IMR-90 (cell line): ENCODE measurements at places on chromosomes 11 and 22.
A peak's percentile ranks its signal among the peaks of the same experiment; 100 is the strongest.

DNA sequence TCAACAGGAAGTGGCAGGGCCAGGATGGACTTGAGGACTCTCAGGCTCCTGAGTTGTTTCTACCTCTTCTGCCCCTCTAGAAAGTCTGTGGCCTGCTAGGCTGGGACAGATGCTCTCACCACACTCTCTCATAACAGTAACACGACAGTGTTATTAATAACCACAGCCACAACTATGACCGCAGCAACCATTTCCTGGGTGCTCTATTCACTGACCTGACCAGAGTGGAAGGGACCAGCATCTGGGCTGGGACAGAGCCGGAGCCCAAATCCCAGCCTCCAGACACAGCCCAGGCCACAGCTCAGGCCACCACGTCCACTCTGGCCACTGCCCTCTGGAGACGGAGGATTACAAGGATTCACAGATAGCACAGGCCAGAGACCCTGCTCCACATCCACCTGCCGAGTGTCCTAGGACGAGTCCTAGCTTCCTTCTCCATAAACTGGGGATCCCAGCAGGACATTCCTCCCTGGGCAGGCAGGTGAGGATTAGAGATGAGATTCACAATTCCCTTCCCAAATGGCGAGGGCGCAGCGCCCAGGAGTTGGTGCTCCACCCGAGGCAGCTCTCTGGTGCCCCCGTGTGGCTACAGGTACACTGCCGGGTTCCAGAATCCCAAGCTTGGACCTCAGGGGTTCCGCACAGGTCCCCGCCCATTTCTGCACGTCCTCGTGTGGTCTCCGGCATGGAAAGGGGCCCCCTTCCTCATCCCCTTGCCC, 7.1 kb downstream of the PNPLA5 start:
- DNase-seq = peak; percentile 31

DNA sequence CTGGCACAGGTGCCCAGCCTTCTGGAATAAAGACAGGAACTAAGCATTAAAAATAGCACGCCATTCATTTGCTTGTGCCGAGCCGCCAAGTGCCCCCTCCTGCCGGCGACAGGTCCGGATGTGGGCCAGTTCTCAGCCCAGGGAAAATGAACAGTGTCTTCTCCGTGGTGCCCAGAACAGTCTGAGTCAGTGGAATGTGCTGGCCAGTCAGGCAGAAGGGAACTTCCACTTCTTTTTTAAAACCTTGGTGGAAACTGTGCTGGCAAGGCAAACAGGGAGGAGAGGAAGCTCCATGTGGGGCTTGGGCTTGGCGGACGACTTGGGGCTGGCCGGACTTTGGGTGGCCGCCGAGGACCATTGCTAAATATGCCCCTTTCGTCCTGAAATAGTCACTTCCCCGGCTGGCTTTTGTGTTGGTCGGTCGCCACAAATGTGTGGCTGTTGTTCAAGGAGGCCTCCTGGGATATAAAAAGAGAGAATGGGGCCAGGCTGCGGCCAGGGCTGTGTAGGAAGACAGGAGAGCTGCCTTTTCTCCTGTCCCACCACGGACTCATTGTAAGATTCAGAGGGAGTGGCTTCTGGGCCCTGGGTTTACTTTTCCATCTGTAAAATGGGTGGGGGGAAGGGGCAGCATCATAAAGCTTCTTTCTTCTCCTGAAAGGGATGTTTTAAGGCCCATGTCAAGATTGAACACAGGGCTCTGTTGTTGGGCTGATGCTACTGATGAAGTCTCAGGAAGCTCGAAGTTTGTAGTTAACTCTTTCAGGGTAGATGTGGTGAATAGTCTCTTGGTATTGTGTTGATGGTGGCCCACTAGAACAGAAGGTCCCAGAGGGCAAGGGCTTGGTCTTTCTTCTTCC, 101.0 kb downstream of the PTPRJ start:
- DNase-seq = peak; percentile 59

GRCh38 chr11:112255067-112255720, 5.5 kb downstream of the PLET1 start:
- DNase-seq = peak; percentile 88

GRCh38 chr11:11148104-11148509, 204.9 kb downstream of the CSNK2A3 start:
- peak; percentile 74 for DNase-seq

GRCh38 chr11:17384002-17384511, 4.4 kb downstream of the KCNJ11 start:
- DNase-seq = peak; percentile 79

- DNase-seq = no peak
Measured at GRCh38 chr22:23203452-23204124, 23.3 kb downstream of the BCR start.

- no peak for DNase-seq
Measured at GRCh38 chr11:60878245-60879101, 11.1 kb downstream of the ZP1 start.

GRCh38 chr11:72597721-72598120, 76.5 kb downstream of the PDE2A start:
- DNase-seq = no peak

DNA sequence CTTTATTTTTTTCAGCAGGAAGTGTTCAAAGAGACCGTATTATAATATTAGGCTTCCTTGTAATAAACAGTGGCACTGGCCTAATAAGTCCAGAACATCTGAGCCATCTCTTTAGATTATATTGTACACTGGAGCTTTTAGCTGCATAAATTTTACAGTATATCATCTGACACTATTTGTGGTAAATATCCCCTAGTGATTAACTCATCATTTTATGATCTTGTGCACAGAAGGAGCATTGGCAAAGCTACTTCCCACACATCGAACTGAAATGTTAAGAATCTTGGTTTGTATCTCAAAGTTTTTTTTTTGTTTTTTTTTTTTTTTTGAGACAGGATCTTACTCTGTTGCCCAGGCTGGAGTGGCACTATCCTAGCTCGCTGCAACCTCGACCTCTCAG, 162.7 kb downstream of the HIPK3 start:
- no peak for DNase-seq

DNA sequence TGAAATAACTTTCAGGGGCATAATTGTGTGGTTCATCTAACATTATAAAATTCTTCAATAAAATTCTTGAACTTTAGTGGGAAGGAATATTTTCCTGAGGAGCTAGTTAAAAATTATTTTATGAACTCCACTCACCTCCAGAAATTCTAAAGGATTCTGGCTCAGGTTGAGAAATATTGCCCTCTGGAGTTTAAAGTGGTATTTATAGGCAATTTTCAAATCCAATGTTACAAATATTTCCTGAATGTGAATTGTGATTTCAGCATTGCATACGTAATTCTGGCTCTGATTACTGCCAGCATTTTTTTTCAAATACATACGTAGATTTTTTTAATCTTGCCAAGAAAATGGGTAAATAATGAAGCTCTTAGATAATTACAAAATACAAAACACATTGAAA, 598.2 kb upstream of the ANO3 start:
- DNase-seq = no peak

GRCh38 chr22:35467681-35468434, 67.9 kb downstream of the MCM5 start:
- DNase-seq = peak; percentile 47

DNA sequence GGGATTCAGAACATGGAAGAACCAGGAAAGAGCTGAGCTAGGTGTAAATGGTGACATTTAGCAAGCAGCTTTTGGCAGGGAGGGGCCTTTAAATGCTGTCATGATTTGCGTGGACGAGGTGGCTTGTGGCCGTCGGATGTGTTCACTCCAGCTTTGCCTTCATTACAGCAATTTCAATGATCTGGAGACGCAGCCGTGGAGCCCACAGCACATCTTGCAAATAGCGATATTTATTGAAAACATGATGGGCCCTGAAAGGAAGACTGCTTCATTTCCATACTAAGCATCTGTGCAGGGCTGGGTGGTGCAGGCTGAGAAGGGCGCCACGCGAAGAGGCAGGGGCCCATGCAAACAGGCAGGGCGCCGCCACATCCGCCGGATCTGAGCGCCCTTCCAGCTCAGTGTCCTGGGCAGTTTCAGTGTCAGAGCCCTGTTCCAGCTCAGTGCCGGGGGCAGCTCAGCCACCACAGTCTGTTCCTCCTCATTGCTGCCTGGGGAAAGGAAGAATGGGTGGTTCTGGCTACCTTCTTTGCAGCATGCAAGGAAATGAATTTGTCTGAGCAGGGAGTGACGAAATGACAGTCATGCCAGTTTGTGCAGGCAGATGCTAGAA, 111.1 kb upstream of the TTC12 start:
- no peak for DNase-seq

DNA sequence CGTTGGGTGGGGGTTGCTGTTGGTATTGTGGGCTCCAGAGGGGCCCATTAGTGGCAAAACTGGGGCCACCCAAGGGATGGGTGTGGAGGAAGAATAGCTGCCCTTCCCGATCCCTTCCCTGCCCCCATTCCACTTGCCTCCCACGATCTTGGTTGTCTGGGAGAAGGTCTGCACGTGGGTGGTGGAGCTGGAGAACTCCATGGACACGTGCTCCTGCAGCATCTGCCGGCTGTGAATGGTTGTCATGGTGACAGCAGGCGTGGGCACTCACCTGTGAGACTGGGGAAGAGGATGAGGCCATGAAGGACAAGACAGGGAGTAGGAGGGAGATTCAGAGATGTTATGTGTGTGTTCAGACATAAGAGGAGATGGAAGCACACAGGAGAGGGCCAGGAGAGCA, 2.0 kb downstream of the IGSF22 start:
- no peak for DNase-seq

GRCh38 chr11:58438486-58438885, 3.5 kb downstream of the OR5B12 start:
- no peak for DNase-seq

DNA sequence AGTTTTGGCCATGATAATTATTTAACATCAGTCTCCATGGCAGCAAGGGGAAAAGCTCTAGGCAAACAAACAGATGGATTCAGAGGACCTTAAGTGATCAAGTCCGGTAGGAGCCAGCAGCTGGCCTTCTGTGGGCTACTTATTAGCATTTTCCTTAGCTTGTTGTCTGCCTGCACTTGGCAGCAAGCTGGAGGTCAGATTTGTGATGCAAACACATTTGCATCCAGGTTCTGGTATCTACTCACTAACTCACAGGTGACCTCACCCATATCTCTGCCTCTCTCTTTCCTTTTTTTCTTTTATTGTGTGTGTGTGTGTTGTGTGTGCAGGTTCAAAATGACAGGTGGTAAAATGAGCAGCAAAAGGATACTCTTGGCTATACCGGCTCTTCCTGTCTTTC, 32.3 kb downstream of the ARHGAP42 start:
- DNase-seq = peak; percentile 42

DNA sequence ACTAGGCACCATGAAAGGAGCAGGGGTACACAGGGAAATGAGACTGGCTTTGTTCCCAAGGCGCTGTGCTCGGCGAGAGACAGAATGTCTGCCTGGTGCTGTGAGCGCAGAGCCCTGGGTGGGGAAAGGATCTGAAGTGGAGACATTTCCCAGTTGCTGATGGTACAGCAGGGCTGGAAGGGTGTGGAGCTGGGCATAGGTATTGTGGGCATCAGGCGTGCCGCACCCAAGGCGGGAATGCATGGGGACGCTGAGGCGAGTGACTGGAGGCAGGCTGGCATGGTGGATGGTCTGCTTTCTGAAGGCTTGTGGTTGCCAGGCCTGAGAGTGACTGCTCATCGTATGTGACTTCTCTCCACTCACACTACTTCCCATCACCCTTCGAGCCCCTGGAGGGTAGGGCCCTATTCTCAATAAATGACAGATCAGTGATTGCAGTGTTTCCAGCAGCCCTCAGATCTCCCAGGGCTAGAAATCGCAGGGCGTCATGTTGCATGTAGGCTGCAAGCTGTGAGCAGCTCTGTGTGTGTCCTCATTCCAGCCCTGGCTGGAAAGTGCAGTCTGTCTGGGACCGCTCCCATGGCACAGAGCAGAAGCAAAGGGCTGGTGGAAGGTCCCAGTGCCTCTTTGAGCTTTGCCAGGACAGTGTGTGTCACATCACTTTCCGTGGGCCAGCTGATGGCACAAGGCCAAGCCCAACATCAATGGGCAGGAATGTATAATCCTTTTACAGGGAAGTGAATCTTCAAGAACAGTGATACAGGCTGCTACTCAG, 67.7 kb downstream of the TBC1D22A start:
- peak; percentile 52 for DNase-seq

- no peak for DNase-seq
Measured at GRCh38 chr11:76139314-76139713, 67.0 kb downstream of the WNT11 start.

DNA sequence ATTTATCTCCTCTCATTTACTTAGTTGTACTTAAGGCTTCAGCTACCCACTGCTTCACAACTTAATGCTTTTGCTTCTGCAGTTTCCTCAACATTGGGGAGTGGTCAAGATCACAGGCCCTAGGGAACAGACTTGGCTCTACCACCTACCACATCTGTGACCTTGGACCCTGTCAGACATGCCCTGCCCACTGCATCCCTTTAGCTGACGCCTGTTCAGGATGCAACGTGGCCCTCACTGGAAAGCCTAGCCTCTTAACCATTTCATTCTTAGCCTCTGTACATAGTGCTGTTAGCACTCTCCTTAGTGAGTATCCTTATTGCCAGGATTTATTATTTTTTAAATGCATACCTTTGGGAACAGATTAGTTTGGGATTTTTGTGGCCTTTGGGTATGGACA, 34.4 kb downstream of the TNRC6B start:
- DNase-seq = no peak

GRCh38 chr11:72604256-72604655, 70.0 kb downstream of the PDE2A start:
- DNase-seq = no peak

GRCh38 chr11:122743097-122743741, 87.7 kb downstream of the UBASH3B start:
- DNase-seq = no peak

DNA sequence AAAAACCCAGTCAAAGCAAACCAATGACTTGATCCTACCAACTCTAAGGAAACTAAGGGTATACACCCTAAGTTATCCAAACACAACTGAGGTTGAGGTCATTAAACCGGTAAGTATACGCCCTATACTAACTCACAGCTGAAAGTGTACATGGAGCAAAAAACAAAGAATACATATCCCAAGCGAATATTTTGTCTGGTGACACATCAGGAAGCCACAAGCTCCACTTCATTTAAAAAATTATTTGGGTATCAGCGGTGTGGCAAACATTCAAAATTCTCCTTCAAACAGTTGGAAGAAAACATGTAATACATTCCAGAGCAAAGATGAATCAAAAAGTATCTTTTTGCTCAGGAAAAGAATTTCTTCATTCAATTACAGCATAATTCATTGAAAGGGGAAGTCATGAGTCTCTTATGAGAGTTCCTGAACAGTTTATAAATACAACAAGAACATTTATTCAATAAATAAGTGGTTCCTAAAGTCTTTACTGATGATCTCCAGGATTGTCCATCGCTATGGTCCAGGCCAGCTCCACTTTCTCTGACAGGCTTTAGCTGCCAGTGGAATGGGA, 4.5 kb upstream of the JAML start:
- DNase-seq = no peak

GRCh38 chr22:23888615-23889401, 5.4 kb upstream of the MIF start:
- DNase-seq = peak; percentile 39

DNA sequence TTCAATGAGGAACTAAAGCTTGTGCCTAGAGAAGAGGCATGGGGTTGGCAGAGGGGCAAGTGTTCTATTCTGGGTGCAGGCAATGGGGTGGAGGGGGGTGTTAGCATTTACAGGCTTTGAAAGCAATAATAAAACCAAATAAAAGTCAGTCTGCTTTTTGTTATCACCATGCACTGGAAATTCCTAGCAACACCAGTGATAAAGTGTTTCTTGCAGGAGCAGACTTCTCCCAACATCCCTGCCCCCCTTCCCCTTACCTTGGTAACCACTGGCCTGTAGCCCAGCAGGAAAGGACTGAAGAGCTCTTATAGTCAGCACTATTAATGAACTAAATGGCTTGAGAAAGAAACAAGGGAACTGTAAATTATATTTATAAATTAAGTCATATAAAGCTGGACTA, 65.2 kb upstream of the SESN3 start:
- no peak for DNase-seq
